Activated naive CD8-positive, alpha-beta T cell treated with anti-CD3 and anti-CD28 coated beads for 36 hours (primary cell): ENCODE measurements at places on chromosomes 13 and 19.

DNA sequence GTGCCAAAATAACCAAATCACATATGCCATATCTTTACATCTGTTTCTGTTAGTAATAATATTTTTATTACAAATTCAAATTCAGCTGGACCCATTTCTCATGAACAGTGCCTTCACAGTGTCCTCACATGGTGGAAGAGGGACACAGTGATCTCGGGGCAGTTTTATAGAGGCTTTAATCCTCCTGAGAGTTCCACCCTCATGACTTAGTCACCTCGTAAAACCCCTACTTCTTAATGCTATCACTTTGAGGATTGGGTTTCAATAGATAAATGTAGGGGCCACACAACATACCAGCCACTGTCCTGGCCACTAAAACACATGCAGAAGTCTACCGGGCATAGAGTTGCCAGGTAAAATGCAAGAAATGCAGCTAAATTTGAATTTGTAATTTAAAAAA lies 201.5 kb downstream of the MYO16 start:
- no peak for DNase-seq

- DNase-seq: no peak
These were observed 59.3 kb downstream of the ATP11A start for GRCh38 chr13:112748947-112749735.

GRCh38 chr13:50082426-50083281 lies 67.4 kb downstream of the KCNRG start:
- peak; percentile 77 for DNase-seq

GRCh38 chr13:22735011-22735995 lies 445.5 kb upstream of the SGCG start:
- DNase-seq: no peak

GRCh38 chr19:38907227-38907626 lies 4.8 kb downstream of the CCER2 start:
- no peak for DNase-seq
